ENCODE measurements at places on chromosomes 5 and 9.

- DNase-seq = no peak
Observed at GRCh38 chr9:91160181-91160580, 201.5 kb downstream of the AUH start.

GRCh38 chr9:87427851-87428506 lies 69.7 kb upstream of the DAPK1 start:
- peak; percentile 48 for DNase-seq

DNA sequence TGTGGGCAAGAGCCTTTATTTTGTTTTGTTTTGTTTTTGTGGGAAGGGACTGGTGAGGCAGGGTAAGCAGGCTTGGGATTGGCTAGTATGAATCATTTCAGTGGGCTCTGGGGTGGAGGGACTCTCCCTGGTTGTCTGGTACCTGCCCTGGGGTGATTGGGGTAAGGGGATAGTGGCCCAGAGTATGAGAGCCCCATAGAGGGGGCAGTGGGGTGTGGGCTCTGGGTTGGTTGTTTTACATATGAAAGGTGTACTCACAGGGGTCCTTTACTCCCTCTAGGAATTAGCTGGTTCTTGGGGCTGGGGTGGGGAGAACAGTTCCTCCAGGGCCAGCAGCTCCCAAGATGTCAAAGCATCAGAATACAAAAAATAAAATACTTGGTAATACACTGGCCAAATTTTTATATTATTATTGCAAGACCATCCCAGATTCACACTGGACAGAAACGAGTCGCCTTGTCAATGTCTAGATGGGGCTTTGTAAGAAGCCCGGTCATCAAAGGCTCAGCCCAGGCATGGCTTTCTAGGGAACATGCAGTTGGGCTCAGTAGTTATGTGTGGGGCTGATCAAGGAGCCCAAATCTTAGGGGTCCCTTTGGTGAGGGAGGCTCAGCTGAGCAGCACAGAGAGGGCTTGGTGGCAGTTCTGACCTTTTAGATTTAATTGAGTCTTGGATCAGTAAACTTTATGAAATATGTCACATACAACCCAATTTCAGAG lies 190.5 kb downstream of the NXNL2 start:
- DNase-seq = no peak

DNA sequence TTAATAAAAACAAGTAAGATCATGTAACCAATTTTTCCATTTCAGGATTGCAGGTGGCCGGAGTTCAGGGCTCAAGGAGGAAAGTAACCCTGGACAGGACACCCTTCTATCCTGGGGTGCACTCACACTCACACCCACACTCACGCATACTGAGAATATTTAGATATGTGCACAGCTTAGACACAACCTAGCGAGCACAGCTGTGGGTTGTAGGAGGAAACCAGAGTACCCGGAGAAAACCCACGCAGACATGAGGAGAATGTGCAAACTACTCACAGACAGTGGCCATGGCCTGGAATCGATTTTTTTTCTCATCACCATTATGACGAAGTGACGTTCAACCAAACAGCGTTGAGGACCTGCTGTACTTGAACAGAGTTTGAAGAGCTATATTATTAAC lies 4.5 kb upstream of the EFNA5 start:
- no peak for DNase-seq

GRCh38 chr9:94857791-94858190 lies 131.3 kb downstream of the AOPEP start:
- no peak for DNase-seq
